Fibroblast of the aortic adventitia (primary cell): ENCODE measurements at places on chromosomes 11 and 22.

DNA sequence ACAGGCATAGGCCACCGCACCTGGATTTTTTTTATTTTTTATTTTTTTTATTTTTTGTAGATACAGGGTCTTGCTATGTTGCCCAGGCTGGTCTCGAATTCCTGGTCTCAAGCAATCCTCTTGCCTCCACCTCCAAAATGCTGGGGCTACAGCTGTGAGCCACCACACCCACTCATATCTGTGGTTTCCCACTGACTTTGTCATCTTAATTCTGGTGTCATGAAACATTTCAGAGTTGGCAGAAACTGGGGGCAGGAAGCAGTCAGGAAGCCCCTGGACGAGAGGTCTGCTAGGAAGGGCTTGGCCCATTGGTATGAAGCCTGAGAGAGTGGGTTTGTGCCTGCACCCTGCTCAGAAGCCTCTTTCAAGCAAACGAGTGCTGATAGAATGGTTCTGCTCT, 49.1 kb downstream of the COMMD9 start:
- no peak for DNase-seq

GRCh38 chr22:28955817-28956216, 72.4 kb downstream of the ZNRF3 start:
- DNase-seq, result no peak

- DNase-seq, result peak; percentile 70
Observed at GRCh38 chr11:11027288-11027687, 169.4 kb upstream of the ZBED5 start.

DNA sequence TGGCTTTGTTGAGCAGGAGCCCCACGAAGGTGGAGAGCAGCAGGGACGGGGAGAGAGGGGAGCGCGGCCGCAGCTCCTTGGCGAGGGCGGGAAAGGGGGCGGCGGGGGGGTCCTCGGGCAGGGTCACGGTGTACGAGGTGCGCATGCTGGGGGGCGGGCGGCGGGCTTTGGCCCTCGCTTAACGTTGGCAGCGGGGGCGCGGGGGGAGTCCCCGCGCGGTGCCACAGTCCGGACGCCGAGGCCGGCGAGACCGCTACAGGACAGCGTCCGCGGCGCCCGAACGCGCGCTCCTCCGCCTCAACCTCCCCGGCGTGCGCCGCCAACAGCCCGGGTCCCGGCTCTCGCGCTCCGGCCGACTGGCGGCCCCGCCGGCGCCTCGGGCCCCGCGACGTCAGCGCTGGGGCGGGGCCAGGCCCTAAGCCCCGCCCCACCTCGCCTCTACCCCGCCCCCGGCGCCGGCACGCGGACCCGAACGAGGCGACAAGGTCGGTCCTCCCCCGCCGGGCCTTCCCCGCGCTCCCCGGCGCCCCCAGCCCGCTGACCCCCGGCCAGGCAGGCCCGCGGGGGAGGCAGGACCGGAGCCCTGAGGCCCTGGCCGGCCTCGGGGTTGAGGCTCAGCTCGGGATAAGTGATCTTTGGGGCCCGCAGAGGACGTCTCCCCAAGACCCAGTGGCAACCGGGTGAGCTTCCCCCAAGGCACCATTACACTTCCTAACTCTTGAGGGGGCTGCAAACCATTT, 17.5 kb downstream of the USP2 start:
- no peak for DNase-seq

- DNase-seq, result no peak
Observed at GRCh38 chr11:14240221-14240620, 118.8 kb downstream of the RRAS2 start.

DNA sequence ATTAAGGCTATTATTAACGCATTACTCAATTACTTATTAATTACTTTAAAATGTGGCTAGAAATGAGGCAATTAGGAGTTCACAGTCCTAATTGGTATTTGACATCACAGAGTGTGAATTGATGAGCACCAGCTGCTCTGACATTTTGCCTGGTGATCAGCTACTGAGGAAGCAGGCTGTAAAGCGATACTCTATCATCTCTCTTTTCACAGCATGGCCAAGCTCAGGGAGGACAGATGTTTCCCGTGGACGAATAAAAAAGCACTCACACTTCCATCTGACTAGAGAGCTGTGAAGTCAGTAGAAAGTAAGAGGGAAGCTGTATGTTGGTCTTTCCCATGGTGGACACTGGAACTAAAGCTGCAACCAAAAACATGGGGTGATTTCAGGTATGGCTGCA, 29.1 kb upstream of the SYT9 start:
- no peak for DNase-seq

- DNase-seq, result peak; percentile 70
Observed at GRCh38 chr11:66068923-66069714, 953 bp upstream of the PACS1 start.

DNA sequence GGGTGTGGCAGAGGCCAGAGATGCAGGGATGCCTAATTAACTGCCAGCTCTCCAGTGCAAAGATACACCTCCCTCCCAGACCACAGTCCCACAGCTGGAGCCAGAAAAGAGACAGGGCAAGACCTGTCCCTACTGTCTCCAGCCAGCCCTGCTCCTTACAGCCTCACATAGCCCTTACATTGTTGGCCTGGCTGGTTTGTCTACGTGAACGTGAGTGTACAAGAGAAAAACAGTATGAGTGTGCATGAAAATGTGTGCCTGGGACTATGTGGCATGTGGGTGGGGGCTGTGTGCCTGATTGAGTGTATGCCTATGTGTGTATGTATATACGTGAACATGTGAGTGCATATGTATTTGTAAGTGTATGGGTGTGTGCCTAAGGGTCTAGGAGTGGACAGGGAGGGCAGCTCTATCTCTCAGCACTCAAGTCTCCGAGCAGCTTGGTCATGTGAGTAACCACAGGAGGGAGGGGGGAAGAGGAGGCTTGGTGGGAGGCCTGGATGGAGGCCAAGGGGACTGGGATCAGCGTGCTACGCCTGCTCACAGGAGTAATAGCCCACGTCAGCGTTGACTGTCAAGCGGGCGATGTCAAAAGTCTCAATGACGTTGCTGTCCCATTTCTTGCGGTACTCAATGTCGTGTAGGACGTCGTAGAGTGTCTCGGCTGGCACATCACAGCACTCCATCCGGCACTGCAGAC, 6.6 kb upstream of the ARAP1 start:
- DNase-seq, result peak; percentile 23

DNA sequence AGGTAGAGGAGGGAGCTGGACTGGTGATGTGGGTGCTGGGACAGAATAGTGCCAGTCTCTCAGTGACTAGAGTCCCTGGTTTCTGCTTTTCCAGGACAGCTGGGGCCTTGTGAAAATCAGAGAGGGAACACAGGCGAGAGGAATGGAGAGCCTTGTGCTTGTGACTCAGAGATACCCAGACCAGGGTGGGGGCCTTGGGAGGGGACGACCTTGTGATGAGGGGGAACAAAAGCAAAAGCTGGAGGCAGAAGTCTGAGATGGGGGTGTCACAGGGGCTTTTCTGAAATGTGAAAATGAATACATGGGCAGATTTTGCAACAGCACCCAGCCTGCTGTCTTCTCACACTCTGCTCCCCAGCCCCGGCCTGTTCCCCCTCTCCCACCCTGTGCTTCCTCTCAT, 3.4 kb upstream of the NR1H3 start:
- DNase-seq, result peak; percentile 33

DNA sequence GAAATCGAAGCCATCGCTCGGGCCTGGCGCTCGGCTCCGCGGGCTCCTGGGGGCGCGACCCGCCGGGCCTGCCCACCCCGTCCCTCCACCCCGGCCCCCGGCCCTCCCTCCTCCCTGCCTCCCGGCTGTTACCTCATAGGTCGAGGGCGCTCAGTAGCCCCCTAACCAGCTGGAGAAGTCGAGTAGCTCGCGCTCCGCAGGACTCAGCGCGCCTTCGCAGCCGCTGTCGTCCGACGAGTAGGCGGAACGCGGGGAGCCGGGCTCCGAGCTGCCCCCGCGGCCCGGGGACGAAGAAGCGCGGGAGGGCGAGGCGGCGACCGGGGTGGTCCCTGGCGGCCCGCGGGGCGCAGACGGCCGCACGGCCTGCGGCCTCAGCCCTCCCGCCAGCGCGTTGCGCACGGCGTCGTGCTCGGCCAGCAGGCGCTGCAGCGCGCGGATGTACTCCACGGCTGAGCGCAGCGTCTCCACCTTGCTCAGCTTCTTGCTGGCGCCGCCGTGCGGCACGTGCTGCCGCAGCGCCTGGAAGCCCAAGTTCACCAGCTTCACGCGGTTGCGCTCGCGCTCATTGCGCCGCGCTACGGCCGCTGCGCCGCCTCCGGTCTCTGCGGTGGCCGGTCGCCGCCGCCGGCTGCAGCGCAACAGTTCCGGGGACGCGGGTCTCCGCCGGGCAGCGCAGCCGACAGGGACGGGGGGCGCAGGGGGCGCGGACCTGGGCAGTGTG, 627 bp downstream of the ASCL2 start:
- DNase-seq, result peak; percentile 29

GRCh38 chr11:67577951-67578350, 5.7 kb upstream of the GSTP1 start:
- DNase-seq, result no peak

GRCh38 chr11:15843309-15843872, 513.0 kb downstream of the SOX6 start:
- DNase-seq, result no peak

DNA sequence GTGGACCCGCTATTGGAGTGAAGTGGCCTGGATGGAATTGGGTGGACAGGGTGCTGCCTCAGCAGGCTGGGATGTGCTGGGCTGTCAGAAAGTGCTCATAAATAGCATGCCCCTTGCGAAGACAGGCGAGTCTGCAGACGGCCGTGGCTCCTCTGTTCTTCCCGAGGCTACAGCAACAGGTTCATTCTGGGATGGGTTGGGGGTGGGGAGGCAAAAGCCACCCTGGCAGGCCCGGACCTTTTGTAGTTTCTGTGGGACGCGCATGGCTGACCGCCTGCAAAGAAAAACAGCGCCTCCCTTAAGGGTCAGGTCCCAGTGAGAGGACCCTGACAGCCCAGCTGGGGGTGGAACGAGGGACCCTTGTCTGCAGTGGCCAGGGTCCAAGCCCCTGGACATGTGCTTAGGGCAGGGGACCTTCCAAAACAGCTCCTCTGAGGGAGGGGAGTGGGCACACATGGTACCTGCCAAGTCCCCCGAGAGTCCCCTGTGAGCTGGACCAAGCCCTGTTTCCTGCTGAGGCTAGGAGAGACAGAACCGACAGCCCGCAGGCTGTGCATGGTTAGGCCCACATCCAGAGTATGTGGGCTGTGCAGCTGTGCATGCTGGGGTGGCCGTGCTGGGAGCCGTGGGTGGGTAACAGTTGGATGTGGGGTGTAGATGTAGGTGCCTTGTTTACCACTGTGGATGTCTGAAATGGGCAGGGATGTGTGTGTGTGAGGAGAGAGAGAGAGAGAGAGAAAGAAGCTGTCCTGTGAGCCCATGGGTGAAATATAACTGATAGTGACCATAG, at the start of gene CRYBB3:
CRYBB3 (plus strand) TSS at position 128 of the 790 bp plus-strand sequence. CDS start 1,539 bp downstream, outside the sequence.
- DNase-seq, result no peak

DNA sequence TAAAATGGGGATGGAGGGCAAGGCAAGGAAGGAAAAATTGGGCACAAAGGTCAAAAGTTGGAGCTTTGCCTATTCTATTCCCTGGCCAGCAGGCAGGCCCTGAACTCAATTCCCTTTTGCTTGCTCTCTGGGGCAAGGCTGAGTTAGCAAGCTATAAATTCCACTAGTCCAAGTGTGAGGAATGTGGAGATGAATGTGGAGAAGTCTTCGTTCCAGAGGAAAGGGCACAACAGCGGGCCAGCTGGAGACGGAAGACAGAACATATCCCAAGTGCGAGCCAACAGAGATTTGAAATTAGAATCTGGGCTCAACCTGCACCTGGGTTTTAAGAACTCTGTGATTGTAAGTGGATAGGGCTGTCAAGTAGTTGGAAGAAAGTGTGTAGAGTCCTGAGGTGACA, 29.5 kb upstream of the FZD4 start:
- DNase-seq, result no peak

- peak; percentile 26 for DNase-seq
Observed at GRCh38 chr11:123594188-123594901, 60.1 kb downstream of the SCN3B start.

- no peak for DNase-seq
Observed at GRCh38 chr11:96329419-96329818, 13.6 kb downstream of the MAML2 start.

GRCh38 chr11:103736315-103737036, 300.0 kb upstream of the DDI1 start:
- DNase-seq, result no peak

- DNase-seq, result no peak
Observed at GRCh38 chr11:27233654-27234042, 129.4 kb downstream of the CCDC34 start.

DNA sequence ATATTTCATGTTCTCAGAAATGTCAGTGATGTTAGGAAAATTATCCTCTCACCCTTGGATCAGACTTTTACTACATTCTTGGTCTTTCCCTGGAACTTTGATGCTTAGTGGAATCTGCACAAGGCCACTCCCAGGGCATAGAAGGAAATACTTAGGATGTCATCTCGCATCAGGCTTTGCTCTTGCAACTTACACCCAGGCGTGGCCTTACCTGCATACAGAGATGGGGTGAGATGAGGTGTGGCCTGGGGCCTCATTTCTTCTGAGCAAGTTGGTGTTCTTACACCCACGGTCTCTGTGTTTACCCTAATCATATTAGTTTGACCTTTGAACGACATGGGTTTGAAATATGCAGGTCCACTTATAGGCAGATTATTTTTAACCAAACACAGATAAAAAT, 19.0 kb upstream of the OR52K2 start:
- no peak for DNase-seq

DNA sequence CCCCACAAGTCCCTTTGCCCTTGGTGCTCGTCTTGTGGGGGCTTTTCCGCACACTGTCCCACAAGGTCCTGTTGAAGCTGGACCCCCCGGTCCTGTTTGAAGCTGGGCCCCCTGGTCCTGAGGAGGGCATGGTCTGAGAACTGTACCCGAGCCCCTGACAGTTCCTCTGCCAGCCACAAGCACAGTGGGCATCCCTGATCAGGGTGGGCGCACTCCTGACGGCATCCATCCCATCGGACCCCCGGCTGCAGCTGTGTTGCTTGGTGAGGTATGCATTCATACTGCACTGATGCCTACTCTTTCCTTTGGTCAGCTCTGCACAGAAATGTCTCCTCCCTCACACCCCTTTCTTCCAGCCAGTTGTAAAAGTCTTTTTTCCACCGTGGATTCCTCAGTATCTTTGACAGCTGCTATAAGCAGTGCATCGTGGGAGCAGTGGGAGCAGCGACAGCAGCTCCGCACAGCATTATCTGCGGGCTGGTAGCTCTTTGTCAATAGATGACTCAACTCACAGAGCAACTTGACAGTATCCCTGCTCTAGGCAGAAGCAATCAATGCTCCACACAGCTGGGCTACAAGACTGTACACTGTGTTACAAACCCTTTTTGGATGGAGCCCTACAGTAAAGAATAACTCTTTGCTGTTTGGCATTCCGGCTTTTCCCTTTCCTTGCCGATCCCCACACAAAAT, 1030.8 kb upstream of the CCDC90B start:
- DNase-seq, result peak; percentile 59

DNA sequence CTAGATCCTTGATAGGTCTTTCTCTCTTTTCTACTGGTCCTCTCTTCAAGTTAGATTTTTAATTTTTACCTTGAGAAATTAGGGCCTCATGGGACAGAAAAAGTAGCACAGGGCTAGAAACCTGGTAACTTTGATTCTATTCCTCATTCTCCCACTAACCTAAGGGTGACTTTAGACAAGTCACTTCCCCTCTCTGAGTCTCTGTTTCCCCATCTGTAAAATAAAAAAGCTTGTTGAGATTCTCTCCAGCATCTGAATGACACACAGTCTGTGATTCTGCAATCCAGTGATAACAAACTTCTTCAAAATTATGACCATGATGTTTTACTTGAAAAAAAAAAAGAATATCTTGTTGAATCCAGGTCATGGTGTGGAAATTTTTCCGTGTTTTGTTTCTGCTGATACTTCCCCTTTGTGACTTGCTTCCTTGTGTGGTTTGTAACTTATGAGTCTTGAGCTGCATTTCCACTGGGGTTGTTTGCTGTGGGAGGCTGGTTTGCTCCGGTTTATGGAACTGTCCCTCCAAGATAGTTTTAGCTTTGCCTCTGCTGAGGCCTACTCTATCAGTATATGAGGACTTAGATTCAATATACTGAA, 9.8 kb upstream of the MPEG1 start:
- DNase-seq, result no peak
